ENCODE measurements at places on chromosomes 5 and 9. TPM values are rescaled to one million over a fixed set of nuclear protein-coding genes. Genes with fewer than 3 reads are reported as not detected.

DNA sequence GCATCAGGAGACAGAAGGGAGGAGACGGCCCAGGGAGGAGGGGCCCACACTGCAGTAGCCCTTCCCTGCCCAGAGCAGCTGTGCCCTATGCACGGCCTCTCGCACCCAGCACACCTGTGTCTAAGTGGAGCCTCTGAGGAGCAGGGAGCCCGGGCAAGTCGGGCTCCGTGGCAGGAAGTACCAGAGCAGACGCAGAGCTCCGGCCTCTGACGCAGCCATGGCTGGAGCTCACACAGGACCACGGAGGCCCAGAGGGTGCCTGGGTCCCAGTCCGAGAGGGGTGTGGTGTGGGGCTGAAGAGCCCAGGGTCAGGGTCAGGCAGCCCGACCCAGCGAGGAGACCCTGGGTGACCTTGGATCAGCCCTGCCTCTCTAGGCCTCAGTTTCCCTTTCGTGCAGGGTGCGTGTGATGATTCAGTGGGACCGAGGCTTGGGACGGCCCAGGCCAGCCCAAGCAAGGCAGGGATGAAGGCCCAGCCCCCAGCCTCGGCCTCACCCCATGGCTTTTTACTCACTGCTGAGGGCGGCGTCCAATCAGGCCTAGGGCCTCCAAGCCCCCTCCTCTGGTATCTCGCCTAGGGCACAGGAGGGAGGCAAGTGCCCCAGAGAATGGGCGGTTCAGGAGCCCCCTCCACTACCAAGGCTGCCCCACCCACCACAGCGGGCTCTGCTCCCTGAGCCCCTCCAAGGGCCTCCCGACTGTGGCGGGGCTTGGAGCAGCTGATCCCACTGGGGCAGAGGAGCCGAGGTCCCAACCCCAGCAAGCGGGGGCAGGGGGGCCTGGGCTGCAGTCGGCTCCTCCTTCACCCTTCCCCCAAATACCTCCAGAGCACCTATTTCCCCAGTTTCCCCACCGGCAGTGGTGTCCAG lies 4.3 kb upstream of the AGPAT2 start:
- peak; percentile 39 for DNase-seq

- no peak for DNase-seq
Measured at GRCh38 chr9:121984726-121985402, 108.2 kb downstream of the TTLL11 start.

DNA sequence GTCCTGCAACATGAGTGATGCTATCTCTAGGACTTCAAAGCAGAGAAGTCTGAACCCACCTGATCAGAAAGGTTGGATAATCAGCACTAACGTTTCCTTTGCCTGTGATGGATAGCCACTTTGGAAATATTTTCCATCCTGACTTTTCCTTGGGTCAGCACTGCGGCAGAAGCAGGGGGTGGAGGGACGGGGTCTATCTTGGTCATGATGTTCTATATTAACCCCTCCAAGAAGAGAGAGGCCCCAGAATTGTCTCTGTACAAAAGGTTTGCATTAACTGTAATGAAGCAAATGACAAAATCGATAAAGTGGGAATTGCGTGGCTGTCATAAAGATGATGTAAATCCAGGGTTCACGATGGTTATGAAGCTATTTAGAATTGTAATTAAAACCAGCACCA lies 279.8 kb upstream of the PANK3 start:
- DNase-seq = no peak

DNA sequence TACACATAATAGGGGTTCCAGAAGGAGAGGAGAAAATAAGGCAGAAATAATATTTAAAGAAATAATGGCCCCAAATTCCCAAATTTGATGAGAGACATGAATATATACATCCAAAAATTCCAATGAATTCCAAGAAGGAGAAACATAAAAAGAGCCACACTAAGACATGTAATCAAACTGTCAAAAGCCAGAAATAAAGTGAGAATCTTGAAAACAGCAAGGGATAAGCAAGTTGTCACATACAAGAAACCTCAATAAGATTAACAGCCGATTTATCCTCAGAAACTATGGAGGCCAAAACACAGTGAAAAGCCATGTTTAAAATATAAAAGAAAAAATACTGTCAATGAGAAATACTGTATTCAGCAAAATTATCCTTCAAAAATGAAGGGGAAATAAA lies 14.5 kb downstream of the CATSPER3 start:
- no peak for DNase-seq

- DNase-seq = no peak
Measured at GRCh38 chr5:151970885-151971284, 46.2 kb upstream of the GLRA1 start.

DNA sequence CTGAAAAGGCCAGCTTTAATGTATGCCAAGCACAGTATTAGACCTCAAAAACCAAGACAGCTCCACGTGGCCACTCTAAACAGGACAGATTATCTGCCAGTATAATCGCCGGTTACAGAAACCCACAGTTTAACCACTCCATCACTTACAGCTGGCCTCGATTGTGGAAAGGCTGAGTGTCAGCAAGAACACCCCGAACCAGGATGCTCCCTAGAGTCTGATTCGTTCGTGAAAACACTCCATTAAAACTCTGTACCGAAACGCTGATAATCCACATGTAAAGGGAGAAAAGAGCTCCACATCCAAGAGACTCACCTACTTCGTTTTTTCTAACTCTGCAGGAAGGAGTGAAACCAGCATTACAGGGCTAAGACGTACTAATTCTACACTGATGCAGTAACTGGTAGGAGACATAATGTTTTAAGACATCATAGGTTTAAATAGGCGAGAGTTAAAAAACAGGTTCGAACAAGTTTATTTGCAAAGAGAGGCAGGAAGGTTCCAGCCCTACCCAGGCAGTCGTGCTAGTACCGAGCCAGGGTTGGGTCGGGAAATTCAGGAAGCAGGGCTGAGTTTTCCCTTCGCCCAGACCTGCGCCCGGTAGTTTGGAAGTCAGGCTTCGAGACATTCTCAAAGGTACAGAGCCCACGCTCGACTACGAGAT lies 949 bp downstream of the SERINC5 start:
- DNase-seq = peak; percentile 47

GRCh38 chr5:40033009-40033408 lies 608.2 kb upstream of the DAB2 start:
- DNase-seq = no peak

The FAM153A gene
- 0.41 TPM for total RNA-seq

GRCh38 chr5:1400211-1400855 lies 44.9 kb downstream of the SLC6A3 start:
- no peak for DNase-seq

GRCh38 chr5:32462618-32463017 lies 18.1 kb upstream of the ZFR start:
- no peak for DNase-seq

DNA sequence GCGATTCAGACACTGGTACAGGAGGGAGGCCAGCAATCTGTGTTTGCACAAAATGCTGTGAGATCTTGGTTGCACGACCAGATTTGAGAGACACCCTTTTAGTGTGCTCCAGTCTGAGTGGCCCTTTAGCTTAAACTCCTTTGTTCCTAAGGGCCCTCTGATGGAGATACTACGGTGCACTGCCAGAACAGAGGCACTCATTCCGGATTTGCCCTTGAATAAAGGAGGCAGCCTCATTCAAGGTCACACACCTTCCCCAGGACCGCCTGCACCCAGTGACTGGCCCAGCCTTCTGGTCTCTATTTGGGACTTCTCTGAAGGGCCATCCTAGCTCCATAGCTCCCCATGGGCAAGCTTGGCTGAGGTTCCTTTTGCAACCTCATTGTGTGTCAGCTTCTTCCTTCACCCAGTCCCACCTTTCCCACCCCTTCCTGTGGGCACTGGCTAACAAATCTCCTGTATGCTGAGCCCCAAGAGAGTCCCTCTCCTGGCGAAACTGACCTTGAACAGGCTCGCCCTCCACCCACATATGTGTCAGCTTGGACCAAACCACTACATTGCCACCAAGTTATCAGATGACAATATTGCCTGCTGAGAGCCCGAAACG lies 191.7 kb downstream of the GABBR2 start:
- DNase-seq = no peak

GRCh38 chr5:90474235-90475107 lies at the start of the genes MBLAC2 and POLR3G:
Gene MBLAC2, minus strand, starts transcription at chr5:90474771. Its CDS starts 479 bp downstream, at chr5:90474292.
Gene POLR3G, plus strand, starts transcription at chr5:90474864. Its CDS starts 10,704 bp downstream, at chr5:90485568.
- DNase-seq = peak; percentile 95

DNA sequence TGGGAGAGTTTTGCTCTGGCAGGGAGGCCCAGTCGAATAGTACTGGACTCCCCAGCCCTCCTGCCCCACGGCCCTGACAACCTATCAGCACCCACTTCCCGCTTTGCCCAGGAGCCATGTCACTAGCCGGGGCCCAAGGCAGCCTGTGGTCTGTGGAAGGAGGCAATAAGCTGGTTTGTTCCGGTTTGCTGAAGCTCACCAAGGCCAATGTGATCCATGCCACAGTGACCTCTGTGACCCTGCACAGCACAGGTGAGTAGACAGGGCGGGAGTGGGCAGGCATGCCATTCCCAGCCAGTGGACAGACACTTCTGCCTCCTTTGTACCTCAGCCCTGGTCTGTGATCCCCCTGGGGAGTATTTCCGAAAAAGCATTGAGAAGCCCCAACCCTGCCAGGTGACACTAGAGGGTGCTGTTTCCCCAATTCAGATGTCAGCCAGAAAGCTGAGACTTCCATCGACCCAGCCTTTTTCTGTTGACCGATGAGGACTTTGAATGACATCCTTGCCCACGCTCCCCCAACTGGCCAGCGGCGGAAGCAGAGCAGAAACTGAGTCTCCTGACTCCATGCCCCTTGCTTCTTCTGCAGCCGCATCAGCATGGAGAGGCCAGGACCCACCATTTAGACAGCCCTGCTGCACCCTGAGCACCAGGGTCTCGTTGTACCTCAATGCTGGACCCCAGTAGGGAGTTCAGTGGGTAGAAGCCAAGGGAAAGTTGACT lies 9.6 kb downstream of the PCYOX1L start:
- peak; percentile 71 for DNase-seq

The UCK1 gene
- total RNA-seq = 49.2 TPM

- no peak for DNase-seq
Measured at GRCh38 chr5:407051-407450, 35.9 kb upstream of the EXOC3 start.

DNA sequence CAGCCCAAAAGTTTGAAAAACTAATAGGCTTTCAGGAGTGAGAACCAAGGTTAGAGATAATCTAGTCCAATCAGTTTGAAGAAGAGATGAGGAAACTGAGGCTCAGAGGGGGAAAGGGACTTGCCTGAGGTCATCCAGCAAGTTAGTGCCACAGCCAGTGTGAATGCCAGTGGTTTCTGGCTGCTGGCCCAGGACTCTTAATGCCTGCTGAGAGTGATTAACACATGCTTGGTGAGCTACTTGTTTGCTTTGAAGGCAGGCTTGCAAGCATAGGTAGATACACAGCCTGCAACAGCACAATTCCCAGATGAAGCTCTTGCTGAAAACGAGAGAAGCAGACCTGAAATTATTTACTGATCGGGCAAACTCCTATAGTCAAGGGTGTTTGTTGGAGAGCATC lies 591.6 kb upstream of the SGCD start:
- no peak for DNase-seq

DNA sequence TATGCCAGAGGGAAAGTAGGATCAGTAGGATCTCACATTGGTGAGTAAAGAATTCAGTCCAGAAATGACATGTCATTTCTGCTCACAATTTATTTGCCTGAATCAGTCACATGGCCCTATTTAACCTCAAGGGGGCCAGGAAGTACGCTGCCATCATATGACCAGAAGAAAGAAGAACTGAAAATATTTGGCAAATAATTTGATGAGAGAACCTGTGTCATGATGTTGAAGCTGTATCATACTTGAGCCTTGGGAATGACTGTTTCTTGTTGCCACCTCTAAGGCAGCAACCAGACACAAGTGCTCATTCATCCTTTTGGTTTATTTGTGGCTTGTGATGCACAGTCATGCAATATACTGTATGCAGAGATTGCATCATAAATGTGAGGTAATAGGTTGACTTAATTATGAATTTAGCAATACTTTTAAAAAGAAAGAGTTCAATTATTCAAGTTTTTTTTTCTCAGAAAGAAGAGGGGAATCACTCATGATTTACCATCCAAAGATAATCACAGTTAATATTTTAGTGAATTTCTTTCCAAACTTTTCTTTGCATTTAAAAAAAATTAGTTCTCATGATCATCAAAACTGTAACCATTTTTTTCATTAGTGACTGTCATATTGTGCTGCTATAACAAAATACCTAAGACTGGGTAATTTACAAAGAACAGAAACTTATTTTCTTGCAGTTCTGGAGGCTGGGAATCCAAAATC lies 8.2 kb upstream of the ZFYVE16 start:
- DNase-seq = no peak

DNA sequence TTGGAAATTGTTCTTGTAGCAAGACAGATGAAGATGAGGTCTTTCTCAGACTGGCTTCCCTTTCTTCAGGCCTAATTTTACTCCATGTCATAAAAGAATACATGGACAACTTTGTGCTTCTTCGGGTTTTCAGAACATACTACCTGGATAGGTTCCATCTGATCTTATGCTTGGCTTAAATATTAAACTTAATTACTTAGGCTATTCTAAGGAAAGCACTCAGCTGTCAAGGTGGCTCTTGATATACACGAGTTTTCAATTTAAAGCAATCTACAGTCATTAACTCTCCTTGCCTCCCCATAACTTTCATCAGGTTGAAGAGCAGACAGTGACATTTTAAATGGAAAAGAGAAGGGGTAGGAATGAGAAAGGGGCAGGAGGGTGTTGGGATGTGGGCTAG lies 9.5 kb upstream of the PPP3R2 start:
- no peak for DNase-seq

DNA sequence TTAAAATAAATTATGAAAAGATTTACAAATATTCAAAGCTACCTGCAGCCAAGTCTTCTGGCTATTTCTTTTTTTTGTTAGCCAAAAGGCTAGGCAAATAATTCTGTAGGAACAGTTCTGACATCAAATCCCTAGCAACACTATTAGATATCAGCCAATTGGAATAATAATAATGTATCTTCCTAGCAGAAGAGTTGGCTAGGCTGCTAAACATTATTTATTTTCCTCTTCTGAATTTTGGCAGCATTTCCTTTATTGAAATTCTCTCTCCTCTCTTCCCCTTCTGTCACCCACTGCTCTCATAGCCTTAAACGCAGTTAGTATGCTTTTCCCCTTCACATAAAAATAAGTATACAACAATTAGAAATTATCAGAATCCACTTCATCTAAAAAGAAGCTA lies 42.6 kb downstream of the ZDHHC21 start:
- DNase-seq = no peak

The FBXW11 gene
- total RNA-seq = 95.1 TPM

The EFNA5 gene
- 32.7 TPM for total RNA-seq

- no peak for DNase-seq
Measured at GRCh38 chr9:89448381-89448780, 49.5 kb downstream of the SEMA4D start.

- no peak for DNase-seq
Measured at GRCh38 chr5:80865551-80865950, 94.6 kb upstream of the RASGRF2 start.

- DNase-seq = peak; percentile 34
Measured at GRCh38 chr5:154520861-154521453, 42.9 kb upstream of the HAND1 start.
